Brain (organoid and tissue), 16 donors: ENCODE measurements at places on chromosomes 3 and 15. TPM values are rescaled to one million over a fixed set of nuclear protein-coding genes. Genes with fewer than 3 reads are reported as not detected.

TYRO3 gene
- 72.1 TPM for polyA plus RNA-seq

GRCh38 chr15:87145696-87146095 lies 1066.0 kb downstream of the AGBL1 start:
- no peak for DNase-seq

HHLA2 gene
- polyA plus RNA-seq = not detected

DNA sequence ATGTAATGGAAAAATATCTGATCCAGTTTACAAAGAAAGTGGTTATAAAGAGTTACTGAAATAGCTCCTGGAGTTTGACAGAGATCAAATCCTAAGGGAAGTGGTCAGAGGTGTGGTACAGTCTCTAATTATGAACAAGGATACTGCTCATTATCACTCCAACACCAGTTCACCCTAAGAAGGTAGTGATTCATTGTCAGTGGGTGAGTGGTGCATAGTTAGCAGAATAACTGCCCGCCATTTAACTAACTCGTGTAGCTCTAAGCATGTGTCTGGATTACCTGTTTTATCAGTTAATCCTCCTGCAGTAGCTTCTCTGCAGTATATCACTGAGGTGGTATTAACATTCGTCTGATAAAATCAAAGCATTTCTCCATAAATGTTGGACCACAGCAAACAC lies 700.1 kb downstream of the NLGN1 start:
- no peak for DNase-seq

DNA sequence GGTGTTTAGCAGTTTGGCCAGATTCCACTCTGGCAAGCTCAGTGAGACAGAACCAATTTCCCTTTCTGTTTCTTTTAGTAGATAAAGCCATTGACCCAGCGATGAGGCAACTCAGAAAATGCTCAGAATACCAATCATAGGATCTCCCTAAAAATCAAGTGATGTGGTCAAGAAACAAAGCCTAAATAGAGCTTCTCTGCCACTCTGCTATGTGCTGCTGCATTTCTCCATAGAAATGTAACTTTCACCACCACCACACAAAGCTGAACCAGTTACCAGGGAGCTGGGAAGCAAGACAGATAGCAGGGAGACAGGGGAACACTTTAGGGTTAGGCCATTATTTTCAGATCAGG lies 109.8 kb downstream of the RPL22L1 start:
- peak; percentile 18 for DNase-seq
